ENCODE measurements at places on chromosomes 1 and 21.
A peak's percentile ranks its signal among the peaks of the same experiment; 100 is the strongest.

DNA sequence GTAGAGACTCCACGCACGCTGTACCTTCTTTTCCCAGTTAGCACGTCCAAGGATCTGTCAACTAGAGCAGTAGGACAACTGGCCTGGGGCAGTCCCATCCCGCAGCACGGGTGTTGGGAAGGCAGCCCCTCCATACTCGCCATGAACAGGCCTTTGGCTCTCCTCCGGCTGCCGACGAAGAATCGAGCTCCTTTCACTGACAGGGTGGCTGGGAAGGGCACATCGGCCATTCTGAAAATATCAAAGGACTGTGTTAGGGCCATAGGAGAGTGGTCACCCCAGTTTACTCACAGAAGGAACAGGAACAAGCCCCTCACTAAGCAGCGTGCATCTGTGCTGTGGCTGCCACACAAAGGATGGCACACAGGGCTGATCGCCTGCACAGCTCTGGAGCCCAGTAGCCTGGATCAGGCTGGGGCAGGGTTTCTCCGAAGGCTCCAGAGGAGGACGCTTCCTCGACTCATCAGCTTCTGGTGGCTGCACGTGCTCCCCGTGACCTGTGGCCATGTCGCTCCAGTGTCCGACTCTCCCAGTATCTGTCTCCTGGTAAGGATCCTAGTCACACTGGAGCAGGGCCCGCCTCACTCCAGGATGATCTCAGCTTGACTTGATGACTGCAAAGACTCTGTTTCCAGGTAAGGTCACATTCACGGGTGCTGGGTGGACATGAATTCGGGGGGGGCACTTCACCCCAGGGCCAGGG lies 8.9 kb downstream of the KRTAP10-1 start:
- DNase-seq: no peak

GRCh38 chr1:12177156-12177998 lies 10.6 kb downstream of the TNFRSF1B start:
- no peak for DNase-seq

- no peak for DNase-seq
These were observed 7.3 kb downstream of the POU2F1 start for GRCh38 chr1:167227934-167228378.

DNA sequence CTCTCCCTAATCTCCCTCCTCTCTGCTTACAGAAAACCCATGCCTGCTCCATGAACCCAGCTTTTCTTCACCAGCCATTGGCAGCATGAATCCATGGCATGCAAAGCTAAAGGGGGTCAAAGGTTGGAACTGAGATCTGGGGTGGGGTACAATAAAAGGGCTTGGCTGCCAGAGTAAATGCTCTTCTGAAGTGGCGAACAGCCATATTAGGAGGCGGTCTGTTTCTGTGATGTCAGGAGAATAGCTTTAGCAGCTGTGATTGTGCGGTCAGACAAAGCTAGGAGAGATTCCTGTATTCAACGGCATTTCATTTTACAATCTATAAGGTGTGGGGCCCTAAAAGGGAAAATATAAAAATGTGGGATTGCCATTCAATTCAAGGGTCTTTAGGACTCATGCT lies 71.7 kb upstream of the TMPRSS2 start:
- DNase-seq: no peak

DNA sequence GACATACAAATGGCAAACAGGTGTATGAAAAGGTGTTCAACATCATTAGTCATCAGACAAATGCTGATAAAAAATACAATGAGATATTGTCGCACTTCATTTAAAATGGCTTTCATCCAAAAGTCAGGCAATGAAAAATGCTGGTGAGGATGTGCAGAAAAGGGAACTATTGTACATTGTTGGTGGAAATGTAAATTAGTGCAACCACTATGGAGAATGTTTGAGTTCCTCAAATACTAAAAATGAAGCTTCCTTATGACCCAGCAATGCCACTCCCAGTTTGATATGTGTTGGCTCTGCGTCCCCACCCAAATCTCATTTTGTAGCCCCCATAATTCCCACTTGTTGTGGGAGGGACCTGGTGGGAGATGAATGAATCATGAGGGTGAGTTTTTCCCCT lies 309.7 kb upstream of the ZRANB2 start:
- no peak for DNase-seq

DNA sequence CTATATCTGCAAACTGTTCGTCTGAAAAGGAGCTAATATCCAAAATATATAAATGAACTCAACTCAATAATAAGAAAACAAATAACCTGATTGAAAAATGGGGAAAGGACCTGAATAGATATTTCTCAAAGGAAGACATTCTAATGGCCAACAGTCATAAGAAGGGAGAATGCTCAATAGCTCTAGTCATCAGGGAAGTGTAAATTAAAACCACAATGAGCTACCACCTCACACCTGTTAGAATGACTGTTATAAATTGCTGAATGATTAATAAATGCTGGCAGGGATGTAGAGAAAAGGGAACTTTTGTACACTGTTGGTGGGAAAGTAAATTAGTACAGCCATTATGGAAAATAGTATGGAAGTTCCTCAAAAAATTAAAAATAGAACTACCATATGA lies 21.2 kb upstream of the C1orf115 start:
- DNase-seq: no peak

- DNase-seq: peak; percentile 13
These were observed 331.6 kb downstream of the SRGAP2C start for GRCh38 chr1:121516234-121516967.

GRCh38 chr1:221775206-221775605 lies 33.3 kb upstream of the DUSP10 start:
- DNase-seq: no peak

GRCh38 chr1:77498918-77499317 lies 183.5 kb downstream of the ZZZ3 start:
- no peak for DNase-seq

- DNase-seq: no peak
These were observed 4.5 kb downstream of the PMVK start for GRCh38 chr1:154931940-154932487.

DNA sequence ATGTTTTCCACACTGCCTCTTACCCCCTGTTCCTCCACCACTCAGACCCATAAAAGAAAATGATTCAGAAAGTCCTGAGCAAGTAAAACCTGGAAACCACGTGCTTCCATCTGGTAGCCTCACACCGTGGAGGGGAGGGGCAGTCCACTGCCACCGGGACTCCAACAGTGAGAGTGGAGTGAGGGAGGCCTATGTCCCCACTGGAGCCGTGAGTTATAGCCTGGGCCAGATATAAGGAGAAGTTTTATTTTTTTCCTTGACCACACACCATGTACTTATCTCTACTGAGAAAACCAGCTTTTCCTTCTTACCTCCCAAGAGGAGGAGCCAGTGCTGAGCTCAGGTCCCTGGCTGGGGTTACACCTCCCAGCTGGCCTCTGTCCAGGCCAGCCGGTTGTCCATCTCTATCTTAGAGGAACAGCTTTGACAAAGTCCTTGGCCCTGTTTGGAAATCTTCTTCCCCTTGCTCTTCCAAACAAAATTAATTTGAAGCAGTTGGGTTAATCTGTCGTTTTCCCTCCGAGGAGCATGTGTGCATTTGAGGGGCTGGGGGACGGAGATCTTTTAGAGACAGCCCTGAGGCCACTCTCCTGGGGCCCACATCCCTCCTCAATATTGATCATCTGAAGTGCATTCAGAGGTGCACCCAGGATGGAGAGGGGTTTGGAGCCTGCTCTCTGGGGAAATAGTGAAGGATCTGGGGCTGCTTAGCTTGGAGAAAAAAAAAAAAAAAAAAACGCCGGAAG lies 49.1 kb upstream of the SERBP1 start:
- no peak for DNase-seq

- no peak for DNase-seq
These were observed 592 bp downstream of the ZNF692 start for GRCh38 chr1:248858096-248858890.
